ENCODE measurements at places on chromosomes 13 and 19. TPM values are rescaled to one million over a fixed set of nuclear protein-coding genes. Genes with fewer than 3 reads are reported as not detected.

AMER2 gene
- 1.3 TPM for total RNA-seq

CD22 gene
- total RNA-seq = 8.8 TPM

KLK10 gene
- total RNA-seq = not detected

DHDH gene
- total RNA-seq = 0.37 TPM

ZNF582 gene
- 5.3 TPM for total RNA-seq

PPFIA3 gene
- 5.2 TPM for total RNA-seq

ZNF154 gene
- 29.3 TPM for total RNA-seq

HRC gene
- 5.2 TPM for total RNA-seq

DNA sequence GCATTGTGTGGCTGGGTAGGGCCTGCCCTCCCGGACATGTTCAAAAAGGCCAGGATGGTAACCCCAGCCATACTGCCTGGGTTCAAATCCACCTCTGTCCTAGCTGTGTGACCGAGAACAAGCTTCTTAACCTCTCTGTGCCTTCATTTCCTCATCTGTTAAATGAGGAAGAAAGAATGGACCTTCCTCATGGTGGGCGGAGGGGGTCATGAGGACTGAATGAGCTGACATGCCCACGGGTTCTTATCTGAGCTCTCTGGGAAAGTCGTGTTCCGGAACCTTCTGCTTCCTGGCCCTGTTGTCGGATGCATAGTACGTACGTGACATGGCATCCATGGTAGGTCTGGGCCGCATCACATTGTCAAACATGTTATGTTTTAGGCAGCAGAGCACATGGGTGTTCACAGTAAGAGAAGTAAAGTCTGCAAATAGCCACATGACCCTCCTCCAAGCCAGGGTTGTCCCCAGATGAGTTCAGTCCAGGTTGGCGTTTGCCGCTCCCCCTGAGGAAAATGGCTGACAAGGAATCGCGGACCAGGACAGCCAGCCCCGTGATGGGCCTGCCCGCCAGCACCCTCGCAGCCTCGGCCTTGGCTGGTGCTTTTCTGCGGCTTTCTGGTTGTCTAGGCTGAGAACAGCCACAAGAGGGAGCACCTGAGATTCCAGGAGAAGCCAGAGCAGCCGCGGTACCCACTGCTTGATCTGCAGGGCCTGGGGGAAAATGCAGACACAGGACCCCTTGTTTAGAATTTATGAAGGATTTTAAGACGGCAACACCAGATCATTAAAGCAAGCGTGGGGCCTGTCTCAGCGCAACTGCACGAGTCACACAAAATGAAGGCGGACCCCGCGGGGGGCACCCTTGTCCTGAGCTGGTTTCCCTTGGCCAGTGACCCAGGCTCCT is 2.4 kb upstream of the NTN5 start:
- peak; percentile 59 for DNase-seq

GRCh38 chr13:59178344-59178743 is 985.4 kb downstream of the DIAPH3 start:
- no peak for DNase-seq

DNA sequence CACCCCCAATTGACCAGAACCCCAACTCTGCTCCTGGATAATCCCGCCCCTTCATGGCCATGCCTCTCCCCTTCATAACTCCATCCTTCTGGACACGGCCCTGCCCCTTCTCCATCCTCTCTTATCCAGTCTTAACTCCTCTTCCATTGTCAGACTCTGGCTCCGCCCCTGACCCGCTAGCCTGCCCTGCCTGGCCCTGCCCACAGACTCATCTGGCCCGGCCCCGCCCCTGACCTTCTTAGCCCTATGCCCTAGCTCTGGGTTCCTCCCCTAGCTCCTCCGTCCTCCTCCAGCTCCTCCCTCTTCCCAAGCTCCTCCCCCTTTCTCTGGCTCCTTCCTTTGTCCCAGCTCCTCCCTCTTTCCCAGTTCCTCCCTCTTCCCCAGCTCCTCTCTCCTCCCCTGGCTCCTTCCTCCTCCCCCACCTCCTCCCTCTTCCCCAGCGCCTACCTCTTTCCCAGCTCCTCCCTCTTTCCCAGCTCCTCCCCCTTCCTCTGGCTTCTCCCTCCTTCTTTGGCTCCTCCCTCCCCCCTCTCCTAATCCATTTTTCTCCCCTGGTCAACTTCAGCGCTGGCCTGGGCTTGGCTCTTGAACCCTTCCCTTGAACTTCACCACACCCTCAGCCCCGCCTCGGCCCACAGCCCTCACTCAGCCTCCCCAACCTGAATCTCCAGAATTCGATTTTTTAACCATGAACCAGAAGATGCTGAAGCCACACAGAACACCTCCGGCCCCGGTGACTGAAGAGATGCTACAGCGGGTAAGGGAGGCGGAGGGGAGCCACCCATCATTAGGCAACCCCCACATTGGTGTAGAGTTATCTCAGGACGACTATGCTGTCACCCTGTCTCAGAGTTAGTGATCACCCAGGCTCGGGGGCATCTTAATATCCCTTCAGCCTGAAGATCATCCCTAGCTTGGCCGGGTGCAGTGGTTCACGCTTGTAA is 9.2 kb upstream of the ZNF358 start:
- DNase-seq = no peak

DNA sequence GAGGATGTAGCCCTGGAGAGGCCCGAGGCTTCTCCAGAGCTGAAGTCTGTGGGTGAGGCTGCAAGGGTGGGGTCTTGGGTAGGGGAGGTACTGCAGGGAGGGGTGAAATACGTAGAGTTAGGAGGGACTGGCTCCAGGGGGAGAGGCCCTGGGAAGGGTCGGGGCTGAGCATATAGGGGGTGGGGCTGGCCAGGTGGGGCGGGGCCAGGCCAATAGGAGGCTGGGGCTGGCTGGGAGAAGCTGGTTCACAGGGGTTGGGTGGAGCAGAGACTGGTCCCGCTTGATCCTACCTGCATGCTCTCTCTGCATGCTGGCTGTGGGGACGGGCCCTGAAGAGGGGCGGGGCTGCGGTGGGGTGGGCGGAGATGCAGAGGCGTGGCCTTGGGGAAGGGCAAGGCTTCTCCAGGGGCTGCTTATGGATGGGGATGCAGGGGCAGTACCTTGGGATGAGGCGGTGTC is 51.9 kb downstream of the CELF5 start:
- DNase-seq = no peak

DNA sequence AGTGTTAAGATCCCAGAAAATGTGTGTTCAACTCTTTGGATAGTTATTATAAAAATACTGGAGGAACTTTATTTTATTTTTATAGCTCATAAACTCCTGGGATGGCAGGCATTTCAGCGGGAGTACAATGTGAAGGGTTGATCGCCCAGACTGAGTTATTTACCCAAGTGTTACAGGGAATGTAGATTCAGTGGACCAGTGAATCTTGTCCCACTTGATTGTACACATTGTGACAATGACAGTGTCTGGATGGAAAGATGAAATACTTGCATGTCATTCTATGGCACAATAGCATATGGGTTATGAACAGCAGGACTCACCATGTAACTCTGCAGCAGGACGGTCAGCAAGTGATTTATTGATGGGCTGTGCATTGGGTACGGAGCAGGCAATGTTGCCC is 20.3 kb downstream of the OLFM4 start:
- no peak for DNase-seq

GRCh38 chr19:49437231-49437630 is 4.1 kb downstream of the SLC17A7 start:
- no peak for DNase-seq

GRCh38 chr13:62278271-62278670 is 862.6 kb upstream of the PCDH20 start:
- DNase-seq = no peak

DNA sequence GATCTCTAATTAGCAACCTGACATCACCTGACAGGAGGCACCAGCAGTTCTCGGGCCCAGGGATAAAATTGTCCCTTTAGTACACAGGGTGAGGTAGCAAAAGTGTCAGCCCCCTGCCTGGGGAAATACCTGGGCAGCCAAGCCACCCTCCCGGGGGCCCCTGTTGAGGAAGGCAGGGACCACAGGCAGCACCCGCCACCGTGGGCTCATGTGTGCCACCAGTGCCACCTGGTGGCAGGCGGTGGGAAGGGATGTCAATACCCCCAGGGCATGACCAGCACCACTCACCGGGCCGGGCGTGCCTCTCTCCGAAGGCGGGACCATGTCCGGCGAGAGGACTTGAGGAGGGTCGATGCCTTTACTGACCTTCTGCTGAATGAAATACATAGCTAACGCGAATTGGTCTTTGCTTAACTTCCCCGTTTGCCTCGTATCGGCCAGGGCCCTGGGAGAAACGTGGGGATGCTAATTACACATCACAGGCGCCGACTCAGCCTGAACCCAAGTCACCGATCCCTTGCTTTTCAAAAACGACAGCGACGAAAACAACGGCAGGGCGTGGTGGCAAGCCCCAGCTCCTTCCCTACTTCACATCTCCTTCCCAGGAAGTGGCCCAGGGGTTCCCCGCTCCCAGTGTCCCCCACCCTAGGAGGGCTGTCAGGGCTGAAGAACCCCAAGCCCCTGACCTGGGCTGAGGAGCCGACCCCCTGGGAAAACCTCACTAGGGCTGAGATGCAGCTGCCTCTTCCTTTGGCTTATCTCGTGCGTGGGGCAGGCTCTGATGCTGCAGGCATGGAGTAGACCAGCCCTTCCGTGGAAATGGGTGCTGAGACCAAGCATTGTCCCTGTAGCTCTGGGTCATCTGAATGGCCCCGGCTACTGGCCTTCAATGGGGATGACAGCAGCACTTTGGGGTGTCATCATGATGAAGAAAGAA is 53.8 kb downstream of the EPS15L1 start:
- no peak for DNase-seq

DNA sequence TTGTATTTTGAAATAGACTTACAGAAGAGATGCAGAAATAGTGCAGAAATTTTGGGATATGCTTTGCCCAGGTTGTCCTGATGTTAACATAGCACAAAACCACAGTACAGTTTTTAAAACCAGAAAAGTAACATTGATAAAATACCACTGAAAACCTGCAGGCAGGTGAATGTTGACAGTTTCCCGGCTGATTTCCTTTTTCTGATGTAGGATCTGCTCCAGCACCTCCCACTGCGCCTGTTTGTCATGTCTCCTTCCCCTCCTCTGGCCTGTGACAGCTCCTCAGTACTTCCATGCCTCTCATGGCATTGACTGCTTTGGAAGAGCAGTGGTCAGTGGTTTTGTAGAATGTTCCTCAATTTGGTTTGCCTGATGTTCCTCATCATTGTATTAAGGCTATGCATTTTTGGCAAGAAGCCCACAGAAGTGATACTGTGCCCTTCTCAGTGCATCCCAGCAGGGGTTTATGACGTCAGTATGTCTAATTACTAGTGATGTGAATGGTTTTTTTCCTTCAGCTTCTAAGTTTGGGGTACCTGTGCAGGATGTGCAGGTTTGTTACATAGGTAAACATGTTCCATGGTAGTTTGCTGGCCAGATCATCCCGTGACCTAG is 31.0 kb downstream of the TDRD12 start:
- no peak for DNase-seq

GRCh38 chr19:31127134-31127967 is 221.9 kb downstream of the TSHZ3 start:
- no peak for DNase-seq

DNA sequence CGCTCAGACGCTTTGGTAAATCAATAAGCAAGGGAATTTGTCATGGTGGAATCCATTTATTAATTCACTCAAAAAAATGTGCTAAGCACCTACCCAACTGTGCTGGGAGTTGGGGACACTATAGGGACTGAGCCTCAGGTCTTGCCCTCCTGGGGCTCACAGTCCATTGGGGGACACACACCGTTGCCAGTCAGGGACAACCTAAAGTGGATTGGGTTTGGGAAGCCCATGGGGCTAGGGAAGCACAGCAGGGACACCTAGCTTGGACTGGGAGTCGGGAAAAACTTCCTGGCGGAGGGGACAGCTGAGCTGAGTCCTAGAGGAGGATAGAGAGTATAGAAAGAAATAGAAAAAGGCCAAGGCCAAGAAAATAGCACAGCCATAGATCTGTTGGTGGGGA is 8.5 kb downstream of the FOSB start:
- DNase-seq = no peak

- no peak for DNase-seq
These were observed 133.0 kb downstream of the DCT start for GRCh38 chr13:94346261-94347019.

Data from urinary bladder (tissue), 4 donors.